SHP77 treated with DMSO at 0.1 percent for 48 hours (cell line): ENCODE measurements at places on chromosomes 13 and 19.

- no peak for DNase-seq
These were observed 151.5 kb downstream of the RGCC start for GRCh38 chr13:41608839-41609177.

DNA sequence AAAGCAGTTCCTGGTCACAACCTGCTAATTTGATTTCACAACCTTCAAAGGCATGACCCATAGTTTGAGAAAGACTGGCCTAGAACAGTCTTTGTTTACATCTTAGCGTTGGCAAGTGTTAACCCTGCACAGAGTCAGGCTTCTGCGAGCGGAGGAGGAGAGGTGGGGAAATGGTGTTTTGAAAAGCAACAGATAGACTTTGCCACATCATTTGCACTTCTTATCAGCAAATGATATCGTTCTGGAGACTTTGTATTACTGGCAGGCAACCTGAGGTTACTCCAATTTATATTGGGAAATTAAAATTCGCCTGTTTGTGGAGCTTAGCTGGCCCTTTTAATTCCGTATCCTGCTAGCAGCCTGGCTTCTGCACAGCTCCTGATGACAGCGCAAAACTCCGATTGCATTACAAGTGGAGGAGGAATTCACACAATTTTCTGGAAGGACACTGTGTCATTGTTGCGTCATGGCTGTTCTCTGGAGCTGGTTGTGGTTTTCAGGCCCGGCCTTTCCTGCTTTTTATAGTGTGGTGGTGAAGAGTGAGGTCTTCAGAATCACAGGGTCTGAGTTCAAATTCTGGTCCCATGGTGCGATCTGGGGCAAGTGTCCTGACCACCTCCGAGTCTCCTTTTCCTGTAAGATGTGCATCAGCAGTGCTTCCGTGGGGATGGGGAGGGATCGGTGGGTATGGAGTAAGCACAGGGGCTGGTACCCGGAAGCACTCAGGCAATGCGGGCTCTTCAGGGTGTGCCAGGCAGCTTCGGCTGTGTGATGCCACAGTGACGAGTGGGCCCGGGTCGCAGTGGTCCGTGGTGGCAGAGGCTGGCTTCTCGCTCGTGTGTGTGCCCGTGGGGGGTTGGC, 49.1 kb upstream of the EHD2 start:
- no peak for DNase-seq

GRCh38 chr19:33477781-33478180, 43.8 kb downstream of the PEPD start:
- no peak for DNase-seq

DNA sequence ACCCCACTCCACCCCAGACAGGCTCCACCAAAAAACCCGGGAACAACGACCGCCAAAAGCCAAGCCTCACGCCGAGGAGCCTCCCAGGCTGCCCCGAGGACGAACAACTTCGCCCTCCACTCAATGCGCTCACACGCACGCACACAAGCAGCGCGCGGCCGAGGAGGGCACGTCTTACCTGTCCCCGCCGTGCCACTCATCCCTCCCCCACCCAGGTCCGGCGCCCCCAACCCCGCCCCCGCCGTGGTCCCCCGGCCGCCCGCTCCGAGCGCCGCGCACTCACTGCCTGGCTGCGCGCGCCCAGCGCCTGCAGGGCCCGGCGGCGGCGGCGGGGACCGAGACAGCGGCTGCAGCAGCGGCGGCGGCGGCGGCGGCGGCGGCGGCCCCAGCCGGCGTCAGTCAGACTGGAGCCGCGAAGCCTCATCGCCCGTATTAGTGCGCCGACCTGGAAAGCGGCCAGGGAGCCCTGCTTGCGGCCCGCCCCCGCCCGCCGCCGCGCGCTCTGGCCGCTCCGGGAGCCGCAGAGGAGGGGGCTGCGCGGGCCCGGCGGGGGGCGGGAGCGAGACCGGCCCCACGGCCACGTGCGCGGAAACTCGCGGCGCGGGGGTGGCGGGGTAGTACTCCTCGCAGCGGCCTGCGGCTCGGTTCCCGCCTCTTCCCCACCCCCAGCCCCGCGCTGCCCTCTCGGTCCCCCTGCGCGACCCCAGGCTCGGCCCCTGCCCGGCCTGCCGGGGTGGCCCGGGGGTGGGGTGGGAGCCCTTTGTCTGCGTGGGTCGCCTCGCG, at the start of gene SMAD9:
Gene SMAD9, minus strand, starts transcription at position 406 of the 783 bp plus-strand sequence. CDS start 40,549 bp downstream, outside the sequence.
- DNase-seq: peak; percentile 26

- no peak for DNase-seq
These were observed 9.7 kb downstream of the GPR42 start for GRCh38 chr19:35380450-35381124.

- no peak for DNase-seq
These were observed 57.2 kb upstream of the C1QTNF9 start for GRCh38 chr13:24252136-24252535.

GRCh38 chr19:48963371-48964204, 1.5 kb upstream of the FTL start:
- DNase-seq: peak; percentile 24

GRCh38 chr13:49789968-49790367, 2.5 kb downstream of the KPNA3 start:
- DNase-seq: no peak

DNA sequence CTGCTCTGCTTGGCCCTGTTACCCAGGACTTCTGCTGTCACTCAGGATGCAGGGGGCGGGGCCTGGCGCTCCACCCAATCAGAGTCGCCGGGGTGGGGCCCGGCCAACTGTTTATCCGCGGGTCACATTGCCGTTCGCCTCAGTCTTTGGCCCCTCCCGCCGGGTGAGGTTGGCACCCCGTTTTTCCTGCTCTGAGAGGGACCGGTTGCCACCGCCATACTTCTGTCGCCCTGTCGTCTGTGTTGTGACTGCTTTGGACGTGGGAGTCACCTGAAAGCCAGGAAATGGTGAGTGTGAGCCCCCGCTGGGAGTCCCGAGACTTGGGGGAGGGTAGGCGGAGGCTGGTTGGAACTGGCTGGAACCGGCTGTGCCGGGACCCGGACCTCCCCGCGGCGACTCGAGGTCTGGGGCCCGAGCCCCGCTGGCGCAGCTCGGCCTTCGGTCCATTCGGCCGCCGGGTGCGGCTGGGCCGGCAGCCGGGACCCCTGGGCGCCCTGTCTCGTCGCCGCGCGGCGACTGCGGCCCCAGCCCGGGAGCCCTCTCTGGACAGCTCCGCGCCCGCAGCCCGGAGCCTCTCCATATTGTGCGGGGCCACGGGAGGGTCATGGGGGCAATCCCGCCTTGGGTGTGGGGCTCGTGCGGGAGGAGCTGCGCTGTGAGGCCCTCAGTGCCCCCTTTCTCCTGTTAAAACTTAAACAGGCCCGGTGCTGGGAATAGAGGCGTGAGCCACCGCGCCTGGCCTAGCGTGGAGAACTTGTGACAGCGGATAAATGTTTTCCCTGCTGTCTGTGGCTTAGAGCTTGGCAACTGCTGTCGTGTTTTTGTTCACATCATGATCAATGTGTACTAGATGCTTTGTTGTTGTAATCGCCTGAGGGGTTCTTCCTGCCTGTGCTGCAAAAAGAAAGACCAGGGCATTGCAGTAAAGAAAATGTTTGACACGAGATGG, at the start of gene ZNF844:
Gene ZNF844, plus strand, starts transcription at position 142 of the 949 bp plus-strand sequence. Its CDS starts 143 bp downstream, at position 285.
- no peak for DNase-seq

DNA sequence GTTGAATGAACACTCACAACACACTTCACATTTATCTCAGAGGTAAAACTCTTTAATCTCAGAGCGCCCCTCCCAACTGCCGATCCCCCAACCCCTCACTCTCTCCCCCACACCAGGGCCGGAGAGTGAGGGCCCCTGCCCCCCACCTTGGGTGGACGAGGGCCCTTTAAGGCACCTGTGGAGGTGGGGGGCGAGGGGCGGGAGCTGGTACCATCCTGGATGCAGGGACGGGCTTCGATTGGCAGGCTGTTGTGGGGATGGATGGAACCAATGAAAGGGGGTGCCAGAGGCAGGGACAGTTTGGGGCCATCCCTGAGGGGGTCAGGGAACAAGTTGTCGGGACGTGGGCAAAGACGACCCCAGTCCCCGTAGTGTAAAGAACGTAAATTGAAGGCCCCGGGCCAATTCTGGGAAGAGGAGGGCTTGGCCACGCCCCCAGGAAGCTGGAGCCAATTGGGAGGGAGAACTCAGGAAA, 1.7 kb upstream of the PNKP start:
- DNase-seq: no peak

DNA sequence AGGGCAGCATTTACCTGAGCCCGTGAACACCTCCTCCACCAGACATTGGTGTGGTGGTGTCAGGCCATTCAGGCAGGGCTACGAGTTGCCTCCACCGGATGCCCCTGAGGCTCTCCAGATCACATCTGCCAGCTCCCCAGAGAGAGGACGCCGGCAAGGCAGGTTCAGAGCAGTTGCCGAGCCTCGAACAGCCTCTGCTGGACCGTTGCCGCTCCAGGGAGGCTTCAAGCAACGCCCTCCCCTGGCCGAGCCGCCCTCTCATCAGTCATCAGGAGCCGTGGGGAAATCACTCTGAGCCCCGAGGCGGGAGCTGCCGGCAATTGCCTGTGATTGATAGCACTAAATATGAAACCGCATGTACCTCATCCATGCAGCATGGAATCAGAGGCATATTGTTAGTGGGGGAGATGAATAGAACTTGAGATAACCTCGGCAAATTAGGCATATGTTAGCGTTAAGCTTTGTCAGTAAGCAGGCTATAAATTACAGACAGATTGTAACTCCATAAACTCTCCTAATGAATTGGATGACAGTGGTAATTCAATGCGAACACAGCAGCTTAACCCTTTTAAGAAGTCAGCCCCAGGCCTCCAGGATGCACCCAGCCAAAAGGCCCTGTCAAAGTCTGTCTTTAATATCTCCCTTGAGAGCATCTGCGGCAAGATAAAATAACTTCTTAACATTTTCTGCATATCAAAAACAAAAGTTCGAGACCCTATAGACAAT, 29.8 kb upstream of the SPACA7 start:
- DNase-seq: no peak
